D341Med (cell line): ENCODE measurements at places on chromosomes 3 and 15.
A peak's percentile ranks its signal among the peaks of the same experiment; 100 is the strongest.

GRCh38 chr15:42632105-42632675 lies 56.8 kb downstream of the STARD9 start:
- no peak for DNase-seq

DNA sequence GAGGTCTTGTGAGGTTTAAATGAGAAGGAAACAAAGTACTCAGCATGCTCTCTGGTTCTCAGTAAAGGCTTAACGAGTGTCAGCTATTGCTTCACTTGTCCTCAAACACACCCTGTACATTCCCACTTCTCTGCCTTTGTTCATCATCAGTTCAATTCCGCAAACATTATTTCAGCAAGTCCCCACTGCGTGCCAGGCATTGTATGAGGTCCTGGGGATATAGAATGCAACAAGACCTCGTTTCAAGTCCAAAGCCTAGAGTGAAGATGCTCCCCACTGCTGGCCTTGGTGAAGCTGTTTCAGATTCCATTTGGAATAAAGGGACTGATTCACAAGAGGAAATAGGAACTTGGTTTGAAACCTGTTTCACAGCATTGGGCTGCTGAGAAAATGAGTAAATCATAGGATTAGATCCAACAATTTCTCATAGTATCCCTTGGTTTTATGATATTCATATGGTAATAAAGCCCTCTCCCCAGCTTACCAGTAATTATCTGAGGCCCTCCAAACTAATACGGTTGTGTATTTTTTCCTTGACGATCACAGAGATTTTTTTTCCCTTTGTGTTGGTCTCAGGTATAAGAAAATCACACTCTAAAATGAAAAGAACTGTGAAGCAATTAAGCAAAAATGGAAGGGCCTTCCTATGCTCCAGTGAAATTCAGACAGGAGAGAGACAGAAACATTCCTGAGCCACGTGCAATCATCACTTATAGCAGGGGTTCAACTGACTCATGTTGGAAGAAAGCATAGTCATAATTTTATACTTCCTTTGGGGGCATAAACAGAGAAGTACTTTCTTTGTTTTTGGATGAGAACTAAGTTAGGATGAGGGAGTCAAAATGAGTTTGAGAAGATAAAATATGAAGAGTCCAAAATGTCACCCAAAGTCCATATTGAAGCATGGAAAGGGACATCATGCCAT lies 258.6 kb downstream of the RORA start:
- no peak for DNase-seq

DNA sequence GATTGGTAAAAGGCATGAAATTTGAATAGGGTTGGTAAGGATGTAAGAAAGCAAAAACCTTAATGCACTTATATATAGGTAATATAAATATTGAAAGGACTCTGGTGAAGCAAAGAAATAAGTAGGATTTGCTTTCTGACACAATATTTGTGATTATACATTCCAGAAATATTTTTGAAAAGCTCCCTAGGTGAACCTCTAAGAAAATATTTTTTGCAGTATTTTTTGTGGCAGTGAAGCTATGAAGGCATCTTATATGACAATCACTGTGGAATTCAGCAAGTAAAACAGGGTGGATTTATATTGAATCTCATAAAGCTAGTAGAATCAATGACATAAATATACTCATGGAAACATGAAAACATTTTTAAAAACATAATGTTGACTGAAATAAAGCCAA lies 119.6 kb upstream of the EPHA3 start:
- DNase-seq: no peak

GRCh38 chr3:133387341-133387740 lies 12.5 kb upstream of the BFSP2 start:
- DNase-seq: no peak

DNA sequence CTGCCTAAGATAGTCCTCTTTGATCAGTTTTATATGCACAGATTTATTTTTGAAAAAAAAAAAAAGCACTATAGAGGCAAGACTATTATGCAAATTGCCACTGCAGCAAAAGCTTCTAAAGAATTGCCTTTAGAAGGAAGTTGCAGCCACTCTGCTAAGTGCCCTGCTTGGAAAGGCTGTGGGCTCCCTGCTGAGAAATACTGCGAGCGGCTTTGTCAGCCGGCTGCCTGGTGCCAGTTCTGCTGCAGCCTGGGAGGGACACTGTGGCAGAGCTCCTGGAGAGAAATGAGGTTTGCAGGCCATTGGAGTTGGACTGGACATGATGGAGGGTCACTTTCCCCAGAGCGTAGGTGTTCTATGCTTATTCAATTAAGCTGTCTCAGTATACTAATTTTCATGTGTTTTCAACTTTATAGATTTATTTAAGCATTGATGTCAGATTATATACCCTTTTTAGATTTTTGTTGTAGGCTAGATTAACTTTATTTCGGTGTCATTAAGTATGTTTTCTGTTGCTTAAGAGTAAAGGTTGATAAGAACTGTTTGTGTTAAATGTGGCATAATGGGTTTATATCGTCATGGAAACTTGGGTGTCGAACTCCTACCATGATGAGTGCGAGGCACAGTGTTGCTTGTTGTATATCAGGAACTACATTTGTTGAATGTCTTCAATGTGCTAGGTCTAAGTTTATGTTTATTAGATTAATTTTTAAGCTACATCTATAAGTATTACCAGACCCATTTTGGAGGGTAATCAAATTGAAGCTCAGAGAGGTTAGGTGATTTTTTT lies 6.6 kb downstream of the MAP2K5 start:
- DNase-seq: peak; percentile 30

DNA sequence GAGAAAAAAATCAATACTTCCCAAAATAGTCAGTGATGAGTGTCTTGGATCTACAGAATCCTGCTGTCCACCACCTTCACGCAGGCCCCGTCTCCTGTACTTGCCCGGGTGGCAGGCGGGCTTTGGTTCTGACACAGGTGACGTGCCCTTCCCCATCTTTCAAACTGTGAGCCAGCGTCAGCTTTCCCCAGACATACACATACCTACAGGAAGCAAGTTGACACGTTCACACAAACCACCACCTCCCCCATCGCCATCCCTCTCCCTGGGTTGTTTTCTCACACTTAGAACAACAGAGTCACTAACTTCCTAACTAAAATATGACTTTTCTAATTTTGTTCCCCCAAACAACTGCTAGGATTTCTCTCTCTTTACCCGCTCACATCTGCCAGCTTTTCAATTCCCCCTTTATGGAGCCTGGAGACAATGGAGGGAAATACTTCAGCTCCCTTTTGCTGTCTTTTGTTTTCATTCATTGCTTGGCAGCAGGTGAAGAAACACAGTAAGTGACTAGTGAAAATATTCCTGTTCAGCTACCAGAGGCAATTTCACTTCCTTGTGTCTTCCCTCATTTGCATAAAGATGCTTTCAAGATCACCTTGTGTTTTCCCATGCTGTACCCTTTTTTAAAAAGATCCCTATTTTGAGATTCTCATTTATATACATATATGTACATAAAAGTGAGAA lies 248.3 kb downstream of the SLCO3A1 start:
- DNase-seq: no peak

GRCh38 chr15:87682527-87682926 lies 574.0 kb downstream of the NTRK3 start:
- DNase-seq: no peak

GRCh38 chr3:40414270-40414669 lies 27.3 kb downstream of the ENTPD3 start:
- DNase-seq: no peak

GRCh38 chr3:105853801-105854432 lies 14.9 kb downstream of the CBLB start:
- DNase-seq: no peak

DNA sequence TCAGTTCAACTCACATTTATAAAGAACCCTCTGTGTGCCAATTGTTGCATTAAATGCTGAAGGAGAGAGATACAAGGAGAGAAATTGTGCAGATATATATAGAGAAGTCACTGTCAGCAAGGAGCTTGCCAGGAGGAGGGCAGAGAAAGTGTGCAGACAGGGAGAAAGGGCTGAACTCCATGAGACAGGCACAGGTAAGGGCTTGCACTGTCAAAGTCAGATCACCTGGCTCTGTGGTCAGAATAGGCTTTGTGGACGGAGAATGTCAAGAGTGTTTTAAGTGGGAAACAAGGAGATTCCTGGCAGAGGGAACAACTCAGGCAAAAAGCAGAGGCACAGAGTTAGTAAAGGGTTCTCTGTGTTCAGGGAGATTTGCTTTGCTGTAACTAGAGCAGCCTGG lies 303.0 kb upstream of the TPRG1 start:
- DNase-seq: no peak

DNA sequence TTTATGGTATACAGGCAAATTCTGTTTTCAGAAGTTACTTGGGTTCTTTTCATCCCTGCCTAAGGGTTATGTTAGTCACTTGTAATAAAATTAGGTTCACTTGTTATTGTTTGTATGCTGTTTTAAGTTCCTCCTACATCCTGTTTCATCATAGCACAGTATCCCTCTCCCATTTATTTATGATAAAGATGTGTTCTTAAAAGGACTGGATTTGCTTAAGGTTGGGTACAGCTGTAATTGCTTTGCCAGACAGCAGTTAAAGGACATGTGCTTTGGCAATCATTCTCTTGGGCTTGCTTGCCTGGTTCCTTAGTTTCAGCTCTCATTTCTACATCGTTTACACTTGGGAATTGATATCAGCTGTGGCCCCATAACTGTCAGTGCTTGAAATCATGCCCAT lies 11.7 kb downstream of the ATP2C1 start:
- no peak for DNase-seq

GRCh38 chr3:40770061-40770460 lies 245.3 kb downstream of the ZNF621 start:
- no peak for DNase-seq

DNA sequence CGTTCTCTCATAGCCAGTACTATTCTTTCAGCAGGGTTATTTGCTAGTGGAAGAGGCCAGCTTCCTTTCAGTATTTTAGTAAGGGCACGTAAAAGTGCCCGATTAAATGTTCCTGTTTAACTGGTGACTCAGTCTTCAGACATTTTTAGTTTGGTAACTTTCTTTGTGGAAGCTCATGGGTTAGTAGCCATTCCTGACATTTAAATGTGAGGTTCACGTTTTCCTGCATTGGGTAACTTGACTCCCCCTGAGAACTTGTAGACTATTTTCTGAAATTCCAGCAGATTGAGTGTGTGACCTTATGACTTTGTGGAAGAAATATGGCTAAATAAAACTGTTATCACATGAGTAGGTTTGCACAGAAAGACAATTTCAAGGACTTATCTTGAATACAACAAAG lies 16.9 kb downstream of the ABHD2 start:
- no peak for DNase-seq

DNA sequence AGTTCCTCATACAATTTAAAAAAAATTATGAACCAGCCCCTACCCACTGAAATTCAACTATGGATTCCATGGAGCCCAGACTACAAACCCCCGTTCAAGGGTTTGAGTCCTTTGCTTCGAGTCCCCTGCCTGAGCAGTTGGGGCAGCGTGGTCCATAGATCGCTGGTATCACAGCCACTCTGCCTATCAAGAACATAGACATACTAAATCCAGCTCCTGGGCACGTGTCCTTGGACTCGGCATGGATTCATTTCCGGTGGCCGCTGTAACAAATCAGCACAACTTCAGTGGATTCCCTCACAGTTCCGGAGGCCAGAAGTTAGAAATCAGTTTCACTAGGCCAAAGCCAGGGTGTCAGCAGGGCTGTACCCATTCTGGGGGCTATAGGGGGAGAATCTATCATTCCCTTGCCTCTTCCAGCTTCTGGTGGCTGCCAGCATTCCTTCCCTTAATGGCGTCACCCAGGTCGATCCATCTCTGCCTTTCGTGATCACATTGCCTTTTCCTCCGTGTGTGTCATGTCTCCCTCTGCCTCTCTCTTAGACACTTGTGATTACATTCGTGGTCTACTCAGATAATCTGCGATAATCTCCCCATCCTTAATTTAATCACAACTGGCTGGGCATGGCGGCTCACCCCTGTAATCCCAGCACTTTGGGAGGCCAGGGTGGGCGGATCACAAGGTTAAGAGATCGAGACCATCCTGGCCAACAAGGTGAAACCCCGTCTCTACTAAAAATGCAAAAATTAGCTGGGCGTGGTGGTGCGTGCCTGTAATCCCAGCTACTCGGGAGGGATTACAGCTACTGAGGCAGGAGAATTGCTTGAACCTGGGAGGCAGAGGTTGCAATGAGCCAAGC lies 4.6 kb upstream of the TMEM44 start:
- DNase-seq: no peak

DNA sequence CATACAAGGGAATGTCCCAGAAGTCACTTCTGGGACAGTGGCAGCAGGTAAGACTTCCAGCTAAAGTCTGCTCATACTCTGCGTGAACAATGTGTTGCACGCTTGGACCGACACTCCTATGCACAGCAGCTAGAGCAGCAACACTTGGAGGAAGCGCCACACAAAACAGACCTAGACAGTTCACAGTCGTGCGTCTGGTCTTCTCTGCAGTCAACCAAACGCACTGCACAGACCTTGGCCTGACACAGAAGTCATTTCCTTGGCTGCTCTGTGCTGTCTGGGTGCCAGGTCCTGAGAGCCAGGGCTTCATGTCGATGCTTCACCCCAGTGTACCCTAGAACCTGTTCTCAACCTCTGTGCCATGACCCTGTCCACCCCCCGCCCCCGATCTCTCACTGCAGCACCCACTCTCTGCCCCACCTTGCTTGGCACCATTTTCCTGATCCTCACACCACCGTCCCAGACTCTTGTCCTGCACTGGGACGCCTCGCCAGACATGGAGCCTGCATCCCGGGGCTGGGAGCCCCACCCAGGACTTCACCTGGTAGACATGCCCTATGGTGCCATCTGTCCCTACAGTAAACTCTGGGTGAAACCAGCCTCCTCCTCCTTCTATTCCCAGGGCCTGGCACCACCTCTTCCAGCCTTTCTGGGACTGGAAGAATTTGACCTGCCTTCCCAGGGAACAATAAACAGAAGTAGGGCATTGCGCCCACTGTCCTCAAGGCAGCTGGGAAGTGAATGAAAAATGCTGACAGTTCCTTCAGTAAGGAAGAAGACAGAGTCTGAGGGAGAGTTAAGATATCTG lies 3.1 kb downstream of the ATP10A start:
- no peak for DNase-seq

GRCh38 chr3:25817107-25817506 lies 27.2 kb downstream of the OXSM start:
- DNase-seq: no peak

DNA sequence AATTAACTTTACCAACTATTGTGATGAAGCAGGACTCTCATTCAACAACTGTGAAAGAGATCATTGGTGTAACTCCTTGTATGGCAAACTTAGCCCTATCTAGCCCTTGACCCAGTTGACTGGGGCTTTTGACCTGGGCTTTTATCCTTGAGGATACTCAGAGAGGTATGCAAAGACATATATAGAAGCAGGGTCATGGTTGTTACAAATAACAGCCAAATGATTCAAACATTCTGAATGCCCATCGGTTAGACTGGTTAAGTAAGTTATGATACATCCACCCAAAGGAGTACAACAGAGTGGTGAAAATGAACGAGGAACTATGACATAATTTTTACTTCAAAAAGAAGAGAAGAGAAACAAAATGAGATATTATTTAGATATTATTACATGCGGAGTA lies 38.2 kb upstream of the ALDH1A3 start:
- DNase-seq: no peak

DNA sequence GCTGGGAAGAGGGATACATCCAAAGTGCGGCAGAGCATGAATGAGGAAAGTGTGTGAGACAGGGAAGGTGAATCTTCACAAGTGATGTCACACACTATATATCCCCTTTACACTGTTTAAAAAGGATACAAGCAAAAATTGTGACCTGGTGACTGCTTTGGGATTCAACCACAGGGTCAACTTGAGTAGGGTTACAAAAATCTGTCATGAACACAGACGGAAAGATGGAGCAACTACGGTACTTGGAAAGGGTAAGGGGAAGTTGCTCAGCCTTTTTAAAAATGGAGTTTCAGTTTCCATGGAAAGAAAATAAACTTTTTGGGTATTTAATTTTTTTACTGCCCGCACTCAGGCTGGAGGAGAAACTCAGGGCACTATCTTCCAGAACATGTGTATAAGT lies 60.3 kb downstream of the B3GNT5 start:
- DNase-seq: no peak

- no peak for DNase-seq
These were observed 130.1 kb upstream of the LINGO1 start for GRCh38 chr15:77762747-77763355.
